IPS DF 6.9 (cell line): ENCODE measurements at places on chromosomes 5 and 9.

DNA sequence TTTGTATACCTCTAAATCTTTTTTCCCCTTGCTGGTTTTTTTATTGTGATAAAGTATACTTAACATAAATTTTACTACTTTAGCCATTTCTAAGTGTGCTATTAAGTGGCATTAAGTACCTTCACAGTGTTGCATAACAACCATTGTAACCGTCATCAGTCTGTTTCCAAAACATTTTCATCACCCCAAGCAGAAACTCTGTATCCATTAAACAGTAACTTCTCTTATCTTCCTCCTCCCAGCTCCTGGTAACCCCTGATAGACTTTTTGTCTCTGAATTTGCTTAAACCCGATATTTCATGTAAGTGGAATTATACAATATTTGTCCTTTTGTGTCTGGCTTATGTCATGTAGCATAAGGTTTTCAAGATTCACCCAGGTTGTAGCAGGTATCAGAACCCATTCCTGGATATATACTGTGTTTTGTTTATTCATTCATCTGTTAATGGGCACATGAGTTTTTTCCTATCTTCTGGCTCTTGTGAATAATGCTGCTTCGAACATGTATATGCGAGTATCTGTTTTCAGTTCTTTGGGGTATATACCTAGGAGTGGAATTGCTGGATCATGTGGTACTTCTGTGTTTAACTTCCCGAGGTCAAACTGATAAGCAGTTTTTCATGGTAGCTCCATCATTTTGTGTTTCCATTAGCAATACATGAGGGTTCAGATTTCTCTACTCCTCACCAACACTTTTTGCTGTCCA lies 66.4 kb downstream of the EHMT1 start:
- no peak for DNase-seq

DNA sequence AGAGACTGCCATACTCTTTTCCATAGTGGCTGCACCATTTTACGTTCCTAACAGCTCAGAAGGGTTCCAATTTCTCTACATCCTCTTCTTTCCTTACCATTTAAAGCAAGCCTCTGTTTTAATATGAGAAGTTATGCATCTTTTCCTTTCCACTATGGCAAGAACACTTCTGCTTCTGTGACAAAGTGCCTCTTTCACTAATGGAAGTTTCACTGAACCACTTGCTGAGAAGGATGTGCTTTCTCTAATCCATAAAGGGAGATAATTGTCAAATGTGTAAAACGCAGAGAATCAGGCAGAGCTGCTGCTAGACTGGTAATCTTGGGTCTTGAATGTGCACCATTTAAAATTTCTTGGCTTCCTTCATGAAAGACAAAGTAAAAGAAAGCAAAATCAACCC lies 131.6 kb downstream of the PJA2 start:
- DNase-seq, result no peak

DNA sequence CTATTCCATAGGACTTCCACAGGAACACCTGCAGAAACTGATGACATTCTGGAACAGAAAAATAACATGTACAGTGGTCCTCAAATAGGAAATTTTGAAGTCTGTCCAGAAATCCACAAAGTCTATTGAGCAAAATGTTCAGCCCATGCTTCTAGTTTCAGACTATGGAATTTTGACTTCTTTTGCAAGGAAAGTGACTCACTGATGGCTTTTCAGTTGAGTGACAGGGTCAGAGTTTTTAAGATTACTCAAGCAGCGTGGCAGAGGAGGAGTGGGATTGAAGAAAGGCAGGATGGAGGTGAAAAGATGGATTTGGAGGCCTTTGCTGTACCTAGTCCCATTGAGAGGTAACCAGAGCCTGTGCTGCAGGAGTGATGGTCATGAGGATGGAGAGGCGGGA lies 151.5 kb downstream of the GOLPH3 start:
- no peak for DNase-seq

- no peak for DNase-seq
Observed at GRCh38 chr5:160291467-160291866, 20.9 kb downstream of the CCNJL start.

DNA sequence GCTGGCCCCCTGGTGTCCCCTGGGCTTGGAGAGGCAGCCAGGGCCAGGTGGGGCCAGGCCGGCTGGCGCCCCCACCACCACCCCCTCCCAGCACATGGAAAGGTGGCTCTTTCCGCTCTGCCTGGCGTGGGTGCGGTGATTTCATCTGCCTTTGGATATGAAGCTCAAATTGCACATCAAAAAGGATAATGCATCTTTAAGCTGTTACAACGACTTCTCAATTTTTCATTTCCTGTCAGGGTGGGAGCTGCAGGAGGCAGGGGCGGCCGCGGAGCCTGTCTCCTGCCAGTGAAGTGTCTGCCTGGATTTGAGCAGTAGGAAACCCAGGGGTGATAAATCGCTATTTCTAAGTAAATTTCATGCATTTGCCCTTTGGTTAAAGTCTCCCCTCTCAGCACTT lies 169.2 kb upstream of the MVB12B start:
- DNase-seq, result no peak
